Mucosa of descending colon (tissue), 3 donors: ENCODE measurements at places on chromosomes 6 and 20. TPM values are rescaled to one million over a fixed set of nuclear protein-coding genes. Genes with fewer than 3 reads are reported as not detected.

CRIP3 gene
- 1.8 TPM for total RNA-seq

GRCh38 chr6:34792605-34793500 lies 970 bp downstream of the BLTP3A start:
- no peak for DNase-seq

ASIP gene
- not detected for total RNA-seq

KIF13A gene
- total RNA-seq: 45.6 TPM
